ENCODE measurements at places on chromosomes 2 and 18.

DNA sequence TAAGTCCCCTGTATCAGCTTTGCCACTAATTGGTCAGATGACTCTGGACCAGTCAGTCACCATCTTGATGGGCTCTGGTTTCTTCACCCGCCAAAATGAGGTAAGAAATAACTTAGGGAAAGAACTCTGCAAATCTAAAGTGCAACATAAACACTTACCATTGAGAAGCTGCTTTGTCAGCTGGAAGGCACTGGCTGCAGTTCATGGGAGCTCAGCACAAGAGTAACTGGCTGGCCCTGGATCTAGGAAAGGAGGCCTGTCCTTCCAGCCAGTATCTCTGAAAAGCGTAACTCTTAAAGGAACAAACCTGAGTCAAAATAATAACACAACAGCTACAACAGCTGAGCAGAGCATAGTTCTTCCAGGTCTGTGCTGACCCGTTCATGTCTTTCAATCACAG lies 123.9 kb downstream of the CACNB4 start:
- DNase-seq, result no peak

- no peak for DNase-seq
Measured at GRCh38 chr2:112623913-112624777, 21.6 kb upstream of the SLC20A1 start.

GRCh38 chr2:19484736-19485135 lies 126.3 kb upstream of the OSR1 start:
- no peak for DNase-seq

GRCh38 chr2:217166241-217166850 lies 306.5 kb upstream of the TNP1 start:
- DNase-seq, result no peak
